ENCODE measurements at places on chromosomes 11 and 22.
A peak's percentile ranks its signal among the peaks of the same experiment; 100 is the strongest.

DNA sequence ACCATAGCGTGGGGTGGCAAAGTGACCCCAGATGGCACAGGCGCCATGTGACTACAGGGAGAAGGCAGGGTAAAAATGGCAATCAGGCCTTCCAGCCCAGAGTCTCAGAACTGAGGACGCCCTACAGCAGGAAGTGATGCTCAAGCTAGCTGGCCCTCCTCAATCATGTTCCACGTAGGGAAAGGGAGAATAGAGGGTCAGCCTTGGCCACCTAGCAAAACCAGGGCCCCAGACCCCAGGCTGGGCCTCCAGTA, 978 bp upstream of the ANKRD13D start:
- no peak for DNase-seq

- DNase-seq = no peak
Observed at GRCh38 chr11:72202571-72202970, 10.6 kb downstream of the FOLR1 start.

DNA sequence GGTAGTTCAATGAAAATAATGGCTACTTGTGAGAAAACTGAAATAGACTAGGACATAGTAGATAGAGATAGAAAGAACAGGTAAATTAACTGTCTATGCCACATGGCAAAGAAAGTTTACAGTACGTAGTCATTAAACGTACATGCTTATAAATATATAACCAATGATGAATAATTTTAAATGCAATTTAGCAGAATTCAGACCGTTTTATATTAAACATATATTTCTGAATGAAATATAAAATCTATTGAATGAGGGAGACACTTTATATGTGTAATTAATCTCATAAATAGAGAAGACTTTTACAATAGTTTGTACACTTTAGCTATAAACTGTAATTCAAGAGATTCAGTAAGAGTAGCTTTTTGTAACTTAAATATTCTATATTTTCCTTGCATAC, 124.4 kb upstream of the VPREB1 start:
- DNase-seq = no peak

DNA sequence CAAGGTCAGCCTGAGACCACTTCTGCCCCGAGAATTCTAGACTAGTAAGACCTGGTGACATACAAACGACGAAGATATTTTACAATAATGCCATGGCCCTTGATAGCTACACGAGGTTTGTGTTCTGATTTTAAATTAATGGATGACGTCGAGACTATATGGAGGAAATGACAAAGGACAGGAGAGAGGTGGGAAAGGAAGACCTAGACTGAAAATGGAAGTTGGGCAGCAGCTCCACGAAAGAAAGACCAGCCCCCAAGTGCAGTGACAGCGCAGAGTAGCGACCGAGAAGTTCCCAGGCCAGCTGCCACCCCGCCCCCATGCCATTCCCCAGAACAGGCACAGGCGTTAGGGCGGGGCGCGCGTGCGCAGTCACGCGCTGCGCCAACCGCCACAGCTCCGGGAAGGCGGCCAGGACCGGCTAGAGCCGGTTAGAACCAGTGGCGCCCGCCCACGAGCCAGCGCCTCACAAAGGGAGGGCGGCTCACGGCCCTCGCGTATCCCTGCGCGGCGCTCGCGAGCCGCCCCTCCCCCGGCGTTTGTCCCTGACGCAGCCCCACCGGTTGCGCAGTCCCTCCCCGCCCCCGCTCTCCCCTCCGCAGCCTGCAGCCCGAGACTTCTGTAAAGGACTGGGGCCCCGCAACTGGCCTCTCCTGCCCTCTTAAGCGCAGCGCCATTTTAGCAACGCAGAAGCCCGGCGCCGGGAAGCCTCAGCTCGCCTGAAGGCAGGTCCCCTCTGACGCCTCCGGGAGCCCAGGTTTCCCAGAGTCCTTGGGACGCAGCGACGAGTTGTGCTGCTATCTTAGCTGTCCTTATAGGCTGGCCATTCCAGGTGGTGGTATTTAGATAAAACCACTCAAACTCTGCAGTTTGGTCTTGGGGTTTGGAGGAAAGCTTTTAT, 1.5 kb upstream of the MALAT1 start:
- DNase-seq = peak; percentile 97

- DNase-seq = no peak
Observed at GRCh38 chr11:131066551-131066950, 150.3 kb upstream of the SNX19 start.

DNA sequence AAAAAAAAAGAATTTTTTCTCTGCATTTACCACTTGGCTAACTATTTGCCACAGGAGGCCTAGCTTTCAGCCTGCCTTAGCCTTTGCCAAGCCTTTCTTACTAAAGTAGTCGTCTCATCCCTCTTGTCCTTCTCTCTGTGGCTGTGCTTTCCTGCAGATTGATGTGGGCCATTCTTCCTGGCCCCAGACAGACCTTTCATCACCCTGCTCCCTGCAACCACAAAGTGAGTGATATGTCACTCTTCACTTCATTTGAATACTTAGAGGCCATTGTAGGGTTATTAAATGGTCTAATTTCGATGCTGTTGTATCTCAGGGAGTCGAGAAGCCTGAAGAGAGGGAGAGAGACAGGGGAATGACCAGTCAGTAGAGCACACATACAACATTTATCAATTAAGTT, 37.6 kb downstream of the ART5 start:
- no peak for DNase-seq

- no peak for DNase-seq
Observed at GRCh38 chr11:103257360-103257759, 148.1 kb downstream of the DYNC2H1 start.

- DNase-seq = no peak
Observed at GRCh38 chr11:1303126-1303821, 6.2 kb downstream of the TOLLIP start.

DNA sequence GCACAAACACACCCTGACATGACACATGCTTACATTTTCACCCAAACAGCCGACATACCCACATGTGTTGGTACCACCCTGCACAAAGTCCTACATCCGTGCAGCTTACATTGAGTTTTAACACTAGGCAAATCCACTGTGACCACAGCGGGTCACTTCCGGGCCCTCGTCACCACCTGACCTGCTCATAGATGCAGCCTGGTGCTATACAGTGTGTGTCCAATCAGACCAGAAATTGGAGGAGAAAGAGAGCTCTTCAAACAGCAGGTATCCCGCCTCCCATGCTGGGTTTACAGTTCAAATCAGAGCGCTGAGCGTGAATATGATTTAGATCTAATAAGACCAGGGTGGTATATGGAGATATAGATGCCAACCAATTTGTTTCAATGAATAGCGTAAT, 35.4 kb downstream of the PHF21B start:
- no peak for DNase-seq

- DNase-seq = no peak
Observed at GRCh38 chr11:10381736-10382135, 73.3 kb upstream of the AMPD3 start.

- DNase-seq = no peak
Observed at GRCh38 chr22:23235425-23235824, 55.1 kb downstream of the BCR start.

DNA sequence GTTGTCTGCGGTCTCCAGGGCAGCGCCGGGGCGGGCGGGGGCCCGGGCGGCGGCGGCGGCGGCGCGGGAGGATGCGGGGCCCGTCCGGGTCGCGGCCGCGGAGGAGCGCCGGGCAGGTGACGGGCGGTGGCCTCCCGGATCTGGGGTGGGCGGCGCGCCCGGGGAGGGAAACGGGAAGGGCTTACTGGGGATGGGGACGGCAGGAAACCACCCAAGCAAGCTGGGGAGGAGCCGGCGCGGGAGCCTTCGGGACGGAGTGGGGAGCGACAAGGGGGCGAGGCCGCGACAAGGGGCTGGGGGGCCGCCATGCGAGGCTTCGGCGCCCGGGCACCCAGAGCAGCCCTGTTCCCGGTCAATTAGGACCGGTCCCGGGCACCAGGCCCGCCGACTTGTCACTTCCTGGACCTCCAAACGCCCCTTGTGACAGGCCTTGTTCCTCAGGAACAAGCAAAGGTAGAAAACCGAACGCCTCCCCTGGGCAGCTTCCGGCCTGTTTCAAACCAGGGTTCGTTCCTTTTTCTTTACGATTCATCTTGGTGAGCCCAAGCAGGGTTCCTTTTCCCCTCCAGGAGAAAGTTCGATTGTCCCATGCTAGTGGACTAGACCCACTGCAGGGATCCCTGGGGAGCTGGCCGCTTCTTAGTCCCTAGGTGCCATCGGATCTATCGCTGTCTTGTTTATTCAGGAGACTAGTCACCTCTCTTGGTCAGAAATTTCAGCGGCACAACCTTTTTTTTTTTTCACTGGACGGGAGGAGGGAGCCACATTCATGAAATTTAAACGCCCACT, 492 bp downstream of the JHY start:
- peak; percentile 6 for DNase-seq

DNA sequence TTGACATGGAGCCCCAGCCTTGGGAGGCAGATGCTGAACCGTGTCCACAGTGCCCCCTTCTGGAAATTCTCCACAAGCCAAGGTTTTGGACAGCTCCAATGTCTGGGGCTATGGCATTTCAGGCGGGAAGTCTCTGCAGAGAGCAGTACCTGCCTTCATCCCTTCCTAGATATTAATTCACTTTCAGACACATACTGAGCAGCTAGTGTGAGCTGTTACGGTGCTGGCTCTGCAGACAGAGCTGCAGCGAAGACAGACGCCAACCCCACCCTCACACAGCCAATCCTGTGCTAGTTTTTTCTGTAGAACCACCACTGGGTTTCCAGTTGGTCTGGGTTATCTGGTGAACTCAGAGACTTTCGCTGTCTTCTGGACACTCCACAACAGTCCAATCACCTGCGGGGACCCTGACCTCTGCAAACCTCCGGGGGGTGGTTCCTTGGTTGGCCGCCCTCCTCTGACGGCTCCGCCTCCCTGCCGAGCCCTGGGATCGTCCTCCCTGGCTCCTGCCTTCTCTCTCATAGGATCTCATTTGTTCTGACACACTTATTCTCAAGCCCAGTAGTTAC, 9.1 kb downstream of the LMF2 start:
- DNase-seq = peak; percentile 65

DNA sequence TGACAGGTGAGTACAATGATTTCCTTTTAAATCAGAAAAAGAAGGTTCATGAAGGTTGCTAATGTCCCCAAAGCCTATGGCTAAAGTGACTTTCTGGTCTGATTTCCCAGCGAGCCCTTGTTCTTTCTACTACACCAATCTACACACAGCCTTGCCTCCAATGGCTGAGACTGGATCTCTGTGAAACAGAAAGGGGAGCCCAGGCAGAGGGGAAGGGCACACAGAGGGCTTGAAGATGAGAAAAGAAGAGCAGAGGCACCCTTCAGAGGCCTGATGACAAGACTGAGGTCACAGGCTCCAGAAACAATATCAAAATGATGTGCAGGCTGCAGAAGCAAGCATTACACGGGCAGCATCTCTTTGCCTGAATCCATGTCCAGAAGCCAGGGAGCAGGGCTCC, 1.5 kb downstream of the SYN3 start:
- no peak for DNase-seq

DNA sequence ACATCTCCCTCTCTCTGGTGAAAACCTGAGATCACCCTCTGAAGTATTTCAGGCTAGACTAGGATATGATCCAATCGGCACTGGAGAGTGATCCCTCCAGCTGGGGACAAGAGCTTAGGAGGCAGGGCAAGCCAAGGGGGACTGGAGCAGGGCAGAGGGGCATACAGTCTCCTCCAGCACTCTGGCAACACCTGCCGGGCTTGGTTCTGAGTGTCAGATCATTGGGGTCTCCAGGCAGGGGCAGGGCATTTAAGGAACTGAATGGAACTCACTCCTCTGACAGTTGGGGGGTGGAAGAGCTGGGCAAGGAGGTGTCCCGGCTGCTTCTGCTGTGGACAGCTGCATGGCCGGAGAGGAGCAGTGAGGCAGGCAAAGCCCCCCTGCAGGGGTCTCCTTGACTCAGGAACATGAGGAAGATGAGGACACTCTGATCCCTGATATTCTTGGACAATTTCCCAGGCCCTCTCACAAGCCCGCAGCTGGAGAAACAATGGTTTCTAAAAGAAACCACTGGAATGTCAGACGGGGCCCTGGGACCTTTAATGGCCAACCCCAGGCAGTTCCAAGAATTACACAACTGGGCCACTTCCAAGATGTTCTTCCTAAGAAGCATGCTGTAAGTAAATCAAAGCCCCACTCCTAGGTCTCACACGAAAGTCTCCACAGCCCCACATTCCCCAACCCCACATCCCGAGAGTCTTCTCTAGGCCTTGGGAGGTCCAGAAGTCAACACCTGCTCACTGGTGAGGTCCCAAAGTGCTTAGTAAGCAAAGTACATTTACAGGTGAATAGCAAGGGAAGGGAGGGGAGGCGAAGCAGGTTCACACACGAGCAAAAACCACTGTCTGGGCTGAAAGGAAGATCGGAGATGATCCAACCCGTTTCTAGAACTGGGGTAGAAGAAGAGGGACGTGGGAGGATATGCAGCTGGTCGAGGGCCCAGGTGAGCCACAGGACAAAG, 1.2 kb upstream of the CCDC86 start:
- no peak for DNase-seq

DNA sequence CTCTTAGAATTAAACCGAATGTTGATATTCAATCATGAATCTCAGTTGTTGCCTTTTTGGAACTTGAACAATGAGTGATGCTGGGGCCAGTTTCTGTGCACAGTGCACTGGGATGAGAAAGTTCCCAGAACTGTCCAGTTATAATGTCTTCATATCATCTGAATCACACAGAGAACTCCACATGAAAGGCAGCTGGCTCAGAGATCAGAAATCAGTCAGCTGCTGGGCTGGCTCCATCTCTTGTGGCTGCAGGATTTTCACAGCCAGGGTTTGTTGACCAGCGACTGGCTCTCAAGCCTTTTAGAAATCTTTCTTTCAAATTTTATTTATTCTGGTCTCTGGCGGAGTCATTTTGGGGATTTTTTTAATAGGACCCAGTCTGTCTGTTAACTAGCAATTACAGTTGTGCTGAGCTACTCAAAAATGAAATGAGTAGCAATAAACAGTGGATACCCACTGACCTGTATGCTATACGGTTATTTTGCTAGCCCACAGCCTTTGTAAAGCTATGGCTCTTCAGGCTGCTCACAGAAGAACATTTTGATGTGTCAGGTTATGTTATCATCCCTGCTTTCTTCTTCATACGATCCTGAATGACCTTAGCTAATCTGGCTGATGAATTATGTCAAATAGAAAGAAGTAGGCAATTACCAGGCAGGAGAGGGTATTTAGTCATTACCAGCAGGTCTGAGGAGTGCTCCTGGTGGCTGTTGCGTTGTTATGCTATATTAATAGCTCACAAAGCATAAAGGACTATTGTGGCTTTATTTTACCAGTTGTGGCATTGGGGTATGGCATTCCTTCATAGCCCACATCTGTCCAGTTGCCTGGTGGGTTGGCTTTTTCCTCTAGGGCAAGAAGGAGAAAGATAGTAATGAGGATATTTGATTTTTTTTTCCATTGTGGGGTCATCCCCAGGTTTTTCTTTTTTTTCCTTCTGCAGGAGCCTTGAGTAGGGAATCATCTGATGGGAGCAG, 3.6 kb downstream of the FAT3 start:
- DNase-seq = no peak

GRCh38 chr11:130548491-130548833, 100.0 kb downstream of the ADAMTS15 start:
- no peak for DNase-seq
